ENCODE measurements at places on chromosomes 2 and 18.

DNA sequence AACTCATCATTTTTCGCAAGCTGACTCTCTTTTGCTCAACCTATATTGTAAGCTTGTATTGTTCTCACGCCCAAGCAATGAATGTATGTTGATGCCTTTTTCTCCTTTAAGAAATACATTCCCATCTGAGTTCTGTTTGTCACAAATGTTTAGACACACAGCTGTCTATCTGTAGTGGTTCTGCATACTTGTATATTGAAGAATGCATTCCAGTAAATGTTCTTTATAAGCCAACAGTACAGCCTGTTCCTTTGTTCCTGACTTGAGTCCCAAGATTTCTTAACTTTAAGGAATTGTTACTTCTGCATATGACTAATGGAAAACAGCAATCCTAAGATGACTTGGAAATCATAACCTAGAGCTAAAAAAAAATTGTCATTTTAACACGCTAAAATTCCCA lies 849.1 kb upstream of the POU3F3 start:
- DNase-seq: no peak

GRCh38 chr2:217167531-217167930 lies 307.7 kb upstream of the TNP1 start:
- DNase-seq: no peak

DNA sequence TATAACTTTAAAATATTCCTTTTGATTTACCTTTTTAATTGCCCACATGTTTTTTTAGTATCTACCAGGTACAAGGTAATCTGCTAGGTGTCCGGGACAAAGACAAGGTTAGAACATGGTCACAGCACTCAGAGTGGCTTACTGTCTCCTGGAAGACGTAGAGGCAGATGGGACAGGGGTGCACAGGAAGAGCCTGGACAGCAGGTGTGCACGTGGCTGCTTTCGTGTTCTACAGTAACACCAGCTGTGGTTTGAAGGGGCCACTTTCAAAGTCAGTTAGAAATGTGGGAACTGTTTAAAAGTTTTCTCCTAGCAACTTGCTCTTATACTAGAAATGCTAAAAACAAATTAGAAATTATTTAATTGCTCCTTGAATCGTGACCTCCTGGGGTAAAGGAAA lies 102.9 kb upstream of the ALPP start:
- DNase-seq: no peak

DNA sequence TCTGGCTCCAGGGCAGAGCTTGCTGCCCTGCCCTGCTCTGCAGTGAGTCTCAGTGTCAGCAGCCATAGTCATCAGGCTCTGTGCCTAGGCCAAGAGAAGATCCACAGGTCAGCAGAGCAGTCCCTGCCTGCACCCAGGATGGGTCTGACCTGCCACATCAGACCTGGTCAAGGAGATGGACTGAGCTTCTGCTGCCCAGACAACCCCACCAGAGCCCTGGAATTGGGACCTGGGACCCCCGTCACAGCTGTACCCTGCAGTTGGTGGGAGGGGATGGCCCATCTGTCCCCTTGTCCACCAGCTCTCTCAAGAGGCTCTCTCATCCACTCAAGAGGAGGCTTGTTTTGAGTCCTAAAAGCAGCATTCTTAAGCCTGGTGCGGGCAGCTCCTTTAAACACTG lies 142.6 kb downstream of the TFCP2L1 start:
- no peak for DNase-seq

DNA sequence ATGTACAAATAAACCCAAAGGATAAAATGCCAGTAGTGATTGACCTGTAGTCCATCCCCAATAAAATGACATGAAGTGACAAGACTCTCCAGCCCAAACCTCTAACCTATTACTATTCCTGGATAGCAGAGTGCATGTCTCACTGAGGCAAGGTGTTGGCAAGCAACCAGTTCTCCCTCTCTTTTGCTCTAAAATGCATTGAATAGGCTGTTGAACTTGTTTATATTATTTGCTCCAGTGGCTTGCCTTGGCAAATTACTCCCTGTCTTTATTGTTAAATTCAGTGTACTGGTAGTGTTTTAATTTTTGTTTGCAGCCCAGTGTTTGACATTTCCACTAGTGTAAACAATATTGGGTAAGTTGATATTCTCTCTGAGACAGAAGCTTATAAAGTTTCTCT lies 70.5 kb downstream of the CSRNP3 start:
- no peak for DNase-seq

DNA sequence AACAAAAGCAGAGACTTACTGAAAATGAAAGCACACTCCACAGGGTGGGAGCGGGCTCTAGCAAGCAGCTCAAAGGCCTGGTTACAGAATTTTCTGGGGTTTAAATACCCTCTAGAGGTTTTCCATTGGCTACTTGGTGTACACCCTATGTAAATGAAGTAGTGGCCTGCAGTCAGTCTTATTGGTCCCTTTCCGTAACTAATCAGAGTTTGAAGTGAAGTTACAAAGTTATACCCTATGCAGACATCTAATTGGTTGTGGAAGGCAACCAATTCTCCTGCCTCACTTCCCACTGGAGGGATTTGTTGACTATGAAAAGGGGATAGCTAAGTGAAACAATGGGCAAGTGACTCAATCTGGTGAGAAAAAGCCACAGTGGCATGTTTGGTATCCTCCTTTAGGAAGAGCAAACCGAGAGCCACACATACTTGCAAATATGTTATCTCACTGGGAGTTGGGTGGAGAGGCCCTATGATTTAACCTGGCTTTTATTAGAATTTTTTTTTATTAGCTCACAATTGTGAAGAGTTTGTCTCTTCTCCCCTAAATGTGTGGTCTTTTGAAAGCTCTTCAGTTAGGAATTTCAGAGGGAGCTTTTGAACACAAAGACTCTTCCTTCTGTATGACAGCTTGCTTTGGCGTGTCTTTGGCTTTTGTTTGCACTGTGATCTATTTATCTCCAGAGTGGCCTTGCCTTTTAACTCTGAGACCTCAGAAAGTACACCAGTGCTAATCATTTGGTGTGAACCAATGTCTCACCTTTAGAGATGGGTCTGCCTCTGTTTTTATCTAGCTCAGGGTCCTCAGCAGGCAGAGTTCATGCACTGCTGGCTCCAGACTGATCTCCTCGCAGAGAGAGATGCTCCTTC lies 69.6 kb downstream of the MAP4K4 start:
- peak; percentile 62 for DNase-seq

- no peak for DNase-seq
These were observed 1.5 kb downstream of the GALNT1 start for GRCh38 chr18:35582899-35583558.

DNA sequence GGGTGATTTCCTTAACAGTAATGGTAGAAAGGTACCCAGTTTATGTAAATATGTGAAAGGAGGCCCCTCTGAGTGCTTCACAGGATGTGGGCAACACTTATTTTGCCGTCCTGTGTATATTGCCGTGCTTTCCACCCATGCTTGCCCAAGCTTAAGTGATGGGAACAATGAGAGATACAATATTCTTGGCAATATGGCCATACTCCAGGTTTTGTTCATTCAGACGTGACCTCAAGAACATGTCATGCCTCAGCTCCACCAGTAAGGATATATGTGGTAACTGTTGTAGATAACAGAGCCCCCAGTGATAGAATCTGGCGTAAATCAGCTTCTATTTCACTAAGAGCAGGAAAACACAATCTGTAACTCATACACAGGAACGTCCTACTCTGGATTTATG lies 318.7 kb downstream of the PTPRM start:
- DNase-seq: no peak

- DNase-seq: peak; percentile 16
These were observed 66.3 kb downstream of the RRM2 start for GRCh38 chr2:10188729-10189305.

- DNase-seq: no peak
These were observed 49.5 kb upstream of the TBC1D8 start for GRCh38 chr2:101200676-101201075.

All from ecto neural progenitor cell (in vitro differentiated cells).